ENCODE measurements at places on chromosomes 16 and 17.

DNA sequence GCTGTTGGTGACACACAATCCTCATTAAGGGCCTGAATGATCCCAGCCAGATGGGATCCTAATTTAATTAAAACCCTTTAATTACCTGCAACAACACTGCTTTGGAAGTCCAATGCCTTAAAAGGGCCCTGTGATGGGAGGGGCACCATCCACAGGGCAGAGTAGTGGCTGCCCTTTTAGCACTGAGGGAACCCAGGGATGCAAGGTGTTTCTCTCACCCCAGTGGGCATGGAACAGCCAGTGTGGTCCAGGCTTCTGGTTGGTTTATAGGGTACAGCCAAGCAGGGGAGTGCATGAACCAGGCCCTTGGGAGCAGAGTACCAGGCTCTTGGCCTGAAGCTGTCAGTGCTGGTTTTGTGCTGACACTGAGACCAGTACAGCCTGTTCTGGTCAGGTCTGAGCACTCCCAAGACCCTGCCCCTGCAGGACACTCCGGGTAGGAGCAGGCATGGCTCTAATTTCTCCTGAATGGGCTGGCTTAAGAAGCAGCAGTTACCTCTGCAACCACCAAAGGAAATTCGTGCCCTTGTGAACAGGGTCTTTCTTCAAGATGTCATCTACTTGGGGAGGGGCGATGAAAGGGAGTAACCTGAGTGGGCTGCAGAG is 9.9 kb downstream of the NXPH3 start:
- DNase-seq: no peak

DNA sequence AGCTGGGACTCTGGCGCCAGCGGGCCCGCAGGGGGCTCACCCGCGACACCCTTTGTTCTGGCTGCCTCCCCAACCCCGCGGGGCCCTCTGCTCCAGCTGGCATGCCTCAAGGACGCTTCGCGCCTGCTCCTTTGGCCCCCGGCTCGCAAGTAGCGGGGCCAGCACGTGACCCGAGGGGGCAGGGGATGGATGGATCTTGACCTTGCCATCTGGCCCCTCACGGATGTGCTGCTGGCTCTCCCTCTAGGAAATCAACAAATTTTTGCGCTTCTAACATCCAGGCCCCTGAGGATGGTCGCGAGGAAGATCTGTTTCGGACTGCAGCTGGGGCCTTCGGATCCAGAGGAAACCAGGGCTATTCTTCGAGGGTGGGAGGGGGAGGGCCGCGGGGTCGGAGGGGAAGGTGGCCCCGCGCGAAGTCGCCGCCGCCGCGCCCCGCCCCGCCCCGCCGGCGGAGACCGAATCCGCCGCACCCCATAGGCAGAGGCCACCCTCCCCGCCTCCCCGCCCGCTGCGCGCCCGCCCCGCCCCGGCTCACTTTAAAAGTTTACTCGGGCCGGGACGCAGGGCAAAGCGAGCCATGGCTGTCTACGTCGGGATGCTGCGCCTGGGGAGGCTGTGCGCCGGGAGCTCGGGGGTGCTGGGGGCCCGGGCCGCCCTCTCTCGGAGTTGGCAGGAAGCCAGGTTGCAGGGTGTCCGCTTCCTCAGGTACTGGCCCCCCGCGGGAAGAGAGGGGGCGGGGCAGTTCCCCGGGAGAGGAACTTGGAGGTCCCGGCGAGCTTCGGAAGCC is at the start of gene ACSF2:
Gene ACSF2, plus strand, starts transcription at position 537 of the 790 bp plus-strand sequence. Its CDS starts 44 bp downstream, at position 581.
- peak; percentile 44 for DNase-seq

DNA sequence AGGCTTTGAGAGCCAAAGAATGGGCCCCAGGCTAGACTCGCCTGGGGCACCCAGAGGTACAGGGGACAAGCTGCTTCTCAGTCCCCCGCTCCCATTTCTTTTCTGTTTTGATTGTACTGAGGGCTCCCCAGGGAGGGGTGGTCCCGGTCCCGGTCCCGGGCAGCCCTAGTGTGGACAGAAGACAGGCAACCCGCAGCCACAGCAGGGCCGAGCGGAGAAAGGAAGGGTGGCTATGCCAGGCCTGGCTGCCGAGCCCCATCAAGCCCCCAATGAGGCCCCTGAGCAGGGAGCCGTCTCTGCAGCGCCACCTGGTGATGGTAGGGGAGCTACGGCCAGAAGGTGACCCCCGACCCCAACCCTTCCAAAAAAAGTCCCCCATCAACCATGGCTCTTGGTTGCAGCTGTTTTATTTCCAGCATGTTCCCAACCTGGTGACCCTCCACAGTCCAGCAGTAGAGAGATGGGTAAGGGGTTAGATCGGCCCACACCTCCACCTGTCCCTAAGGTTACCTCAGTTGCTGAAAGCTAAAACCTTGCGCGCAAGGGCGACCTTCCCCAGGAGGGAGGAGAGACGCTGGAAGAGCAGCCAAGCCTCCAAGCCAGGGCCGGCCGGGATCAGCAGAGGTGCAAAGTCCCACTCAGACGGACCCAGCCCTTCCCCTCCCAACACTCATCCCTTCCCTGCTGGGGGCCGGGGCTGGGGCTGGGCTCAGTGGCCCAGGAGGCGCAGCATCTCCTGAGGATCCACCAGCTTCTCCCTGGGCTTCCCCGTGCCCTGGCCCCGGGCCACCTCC is 2.6 kb upstream of the GRIN2C start:
- peak; percentile 56 for DNase-seq

DNA sequence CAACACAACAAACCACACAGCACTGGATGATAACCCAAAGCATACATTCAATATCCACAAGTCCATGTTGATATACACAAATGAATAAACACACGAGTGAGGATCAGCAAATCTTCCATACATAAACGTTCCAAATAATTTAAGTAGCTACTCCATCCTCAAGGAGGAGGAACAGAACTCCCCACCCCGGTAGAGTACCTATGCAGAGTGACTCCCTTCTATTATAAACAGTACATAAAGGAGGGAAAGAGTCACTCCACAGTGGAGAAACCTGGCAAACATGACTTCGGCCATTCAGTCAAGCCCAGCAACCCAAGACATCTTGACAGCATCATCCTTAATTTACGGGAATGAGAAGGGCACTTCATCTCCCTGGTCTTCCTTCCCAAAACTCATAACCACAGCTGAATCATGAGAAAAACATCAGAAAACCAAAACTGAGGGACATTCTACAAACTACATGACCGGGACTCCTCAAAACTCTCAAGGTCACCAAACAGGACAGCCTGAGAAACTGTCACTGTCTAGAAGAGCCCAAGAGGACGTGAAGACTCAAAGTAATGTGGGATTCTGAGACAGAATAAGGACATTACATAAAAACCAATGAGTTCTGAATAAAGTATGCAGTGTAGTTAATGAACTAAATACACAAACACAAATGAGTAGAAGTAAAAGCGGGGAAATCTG is 5.6 kb downstream of the USP22 start:
- DNase-seq: no peak

DNA sequence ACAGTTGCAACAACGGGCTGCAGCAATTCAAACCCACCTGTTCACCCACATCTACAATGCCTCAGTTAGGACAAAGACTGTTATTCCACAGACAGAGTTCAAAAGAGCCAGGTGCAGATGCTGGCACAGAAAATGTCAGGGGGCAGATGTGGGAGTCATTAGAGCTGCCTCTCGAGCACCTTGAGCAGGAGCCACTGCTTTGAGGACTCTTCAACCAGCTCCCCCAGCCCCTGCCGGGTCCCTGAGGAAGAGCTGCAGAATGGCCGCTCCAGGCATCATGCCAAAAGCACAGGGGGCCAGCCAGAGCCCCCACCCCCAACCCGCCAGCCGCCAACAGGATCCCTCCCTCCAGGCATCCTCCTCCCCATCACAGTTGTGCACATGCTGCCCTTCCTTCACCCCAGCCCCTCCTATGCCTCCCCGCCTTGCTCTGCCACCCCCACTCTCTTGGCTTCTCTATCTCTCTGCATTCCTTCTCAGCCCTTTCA is 20.8 kb downstream of the C17orf67 start:
- DNase-seq: no peak

- no peak for DNase-seq
Measured at GRCh38 chr17:8922928-8923327, 42.6 kb downstream of the PIK3R5 start.

GRCh38 chr17:48541036-48541576 is 3.8 kb downstream of the HOXB2 start:
- DNase-seq: no peak

GRCh38 chr17:75078284-75079022 is 9.3 kb upstream of the SLC16A5 start:
- DNase-seq: no peak

GRCh38 chr17:40497695-40498094 is 3.7 kb downstream of the TNS4 start:
- no peak for DNase-seq

GRCh38 chr17:32118835-32119234 is 23.5 kb upstream of the RHOT1 start:
- DNase-seq: no peak

- no peak for DNase-seq
Measured at GRCh38 chr16:75019586-75019985, 20.8 kb downstream of the ZNRF1 start.

DNA sequence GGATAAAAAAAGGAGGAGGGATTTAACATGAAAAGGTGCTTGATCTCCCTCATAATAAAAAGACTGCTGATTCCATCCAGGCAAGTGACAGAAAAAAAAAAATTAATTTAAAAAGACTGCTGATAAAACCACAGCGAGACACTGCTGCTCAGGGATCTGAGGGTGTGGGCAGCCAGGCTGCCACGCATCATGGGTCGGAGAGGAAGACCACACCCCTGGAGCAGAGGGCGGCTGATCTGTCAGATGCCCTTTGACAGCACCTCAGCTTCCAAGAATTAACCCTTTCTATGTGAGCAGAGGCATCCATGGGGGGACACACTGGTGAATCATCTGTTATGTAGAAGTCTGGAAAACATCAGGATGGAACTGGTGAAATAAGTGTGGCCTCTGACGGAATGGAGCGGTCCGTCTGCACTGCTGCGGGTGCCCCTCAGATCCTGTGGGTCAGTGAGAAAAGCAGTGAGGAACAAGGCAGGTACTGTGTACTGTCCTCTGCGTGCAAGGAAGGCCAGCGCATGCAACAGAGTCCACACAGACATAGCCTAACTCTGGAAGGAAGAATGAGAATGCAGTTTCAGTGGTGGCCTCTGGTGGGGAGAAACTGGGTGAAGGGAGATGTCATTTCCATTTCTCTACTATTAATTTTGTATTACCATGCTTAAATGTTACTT is 19.8 kb downstream of the MAPT start:
- DNase-seq: no peak

- DNase-seq: no peak
Measured at GRCh38 chr16:80954985-80955384, 51.7 kb downstream of the CMC2 start.

DNA sequence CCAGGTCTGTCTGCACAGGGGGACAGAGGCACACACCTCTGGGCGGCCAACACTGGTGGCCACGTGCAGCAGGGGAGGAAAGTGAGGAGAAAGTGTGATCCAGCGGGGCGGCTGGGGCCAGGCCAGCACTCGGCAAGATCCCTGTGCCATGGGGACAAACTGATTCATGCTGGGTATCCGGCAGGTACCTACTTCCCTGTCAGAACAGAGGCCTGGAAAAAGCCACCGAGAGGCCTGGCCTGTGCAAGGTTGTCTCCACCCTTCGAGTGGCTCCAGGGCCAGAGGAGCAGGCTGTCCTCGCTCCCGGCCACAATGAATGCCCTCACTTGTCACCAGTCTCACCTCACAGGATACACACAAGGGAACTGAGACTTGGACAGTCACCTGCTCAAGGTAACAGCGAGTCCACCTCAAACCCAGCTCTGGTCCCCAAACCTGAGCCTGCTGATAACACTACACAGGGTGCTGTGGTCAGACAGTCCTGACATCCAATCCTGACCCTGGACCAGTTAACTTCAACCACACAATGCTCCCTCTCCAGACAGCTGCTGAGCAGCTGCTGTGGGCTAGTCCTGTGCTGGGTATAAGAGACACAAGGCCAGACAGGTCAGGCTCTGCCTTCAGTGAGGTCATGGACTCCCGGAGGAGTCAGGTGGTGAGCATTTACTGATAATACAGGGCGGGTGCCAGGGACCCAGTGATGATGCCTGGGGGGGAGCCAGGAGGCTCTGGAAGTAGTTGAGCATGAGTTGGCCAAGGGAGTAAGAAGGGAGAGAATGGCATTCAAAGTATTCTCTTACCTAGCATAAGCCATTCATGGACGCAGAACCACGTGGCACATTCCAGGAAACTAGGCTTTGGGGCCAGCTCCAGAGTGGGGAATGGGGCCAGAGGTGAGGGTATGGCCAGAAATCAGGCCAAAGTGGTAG is 53.0 kb downstream of the VAC14 start:
- DNase-seq: no peak

GRCh38 chr17:48127371-48128051 is 19.9 kb downstream of the SNX11 start:
- no peak for DNase-seq

GRCh38 chr17:33085256-33085655 is 93.6 kb downstream of the SPACA3 start:
- DNase-seq: no peak

DNA sequence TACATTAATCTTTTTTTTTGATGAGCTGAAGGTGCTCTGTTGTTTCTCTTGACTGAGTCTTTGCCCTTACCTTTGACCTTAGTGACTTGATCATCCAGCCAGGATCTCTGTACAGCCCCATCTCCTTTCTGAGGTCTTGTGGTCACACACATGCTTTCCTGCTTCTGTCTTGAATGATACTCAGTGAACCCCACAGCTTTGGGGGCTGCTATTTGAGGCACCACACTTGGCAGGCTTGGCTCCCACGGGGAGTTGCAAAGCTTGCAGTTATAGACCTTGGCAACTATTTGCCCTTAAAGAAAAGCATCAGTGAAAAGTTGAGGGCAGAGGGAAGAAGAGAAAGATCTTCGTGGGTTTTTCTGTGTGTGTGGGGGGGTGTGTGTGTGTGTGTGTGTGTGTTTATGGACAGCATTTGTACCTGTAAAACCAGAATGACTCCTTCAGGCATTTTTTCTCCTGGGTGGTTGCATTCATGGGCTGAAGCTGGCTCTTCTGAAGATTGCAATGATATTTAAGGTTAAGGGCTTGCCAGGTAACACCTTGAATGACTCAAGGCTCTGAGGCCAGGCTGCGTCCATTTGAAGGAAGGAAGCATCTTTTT is 101.6 kb downstream of the MSI2 start:
- DNase-seq: no peak

- no peak for DNase-seq
Measured at GRCh38 chr17:7711051-7711755, 6.2 kb downstream of the EFNB3 start.

Data from stimulated activated CD8-positive, alpha-beta memory T cell treated with anti-CD3 and anti-CD28 coated beads, Interleukin-7, amount 100 ng/mL, for 24 hours (primary cell).